Fibroblast of skin of left quadriceps (primary cell): ENCODE measurements at places on chromosomes 7 and 10.
A peak's percentile ranks its signal among the peaks of the same experiment; 100 is the strongest.

DNA sequence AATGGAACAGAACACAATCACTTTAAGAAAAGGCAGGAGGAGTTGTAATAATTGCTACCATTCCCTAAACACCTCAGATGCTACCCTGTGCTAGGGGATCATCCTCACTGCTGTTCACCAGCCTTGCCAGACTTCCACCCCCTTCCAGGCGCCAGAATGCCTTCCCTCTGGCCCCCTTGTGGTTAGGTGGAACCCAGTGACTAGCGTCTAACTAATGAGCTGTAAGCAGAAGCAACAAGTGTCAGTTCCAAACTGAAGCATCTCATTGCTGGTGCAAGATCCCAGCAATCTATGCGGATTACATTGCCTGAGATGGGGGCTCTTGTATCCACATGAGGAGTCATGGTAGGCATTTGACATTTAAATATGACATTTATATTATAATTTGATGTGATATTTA is 86.6 kb downstream of the FRMD4A start:
- DNase-seq, result no peak

DNA sequence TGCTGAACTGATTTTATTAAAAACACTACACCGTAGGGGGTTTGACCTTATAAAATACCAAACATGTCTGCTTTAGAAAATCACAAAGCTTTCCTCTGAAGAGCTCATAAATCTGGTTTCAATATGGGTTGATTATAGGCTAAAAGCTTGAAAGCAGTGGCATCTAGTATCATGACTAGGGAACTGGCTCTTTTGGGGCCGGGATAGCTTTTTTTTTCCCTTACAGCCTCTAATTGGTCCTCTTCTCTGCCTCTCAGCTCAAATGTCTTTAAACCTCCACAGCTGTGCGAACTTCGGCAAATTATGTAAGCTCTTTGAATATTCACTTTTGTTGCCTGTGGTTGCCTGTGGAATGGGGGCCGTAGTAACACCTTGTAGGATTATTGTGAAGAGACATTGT is 8.4 kb downstream of the BAMBI start:
- no peak for DNase-seq

GRCh38 chr7:1045069-1046063 is 1.0 kb downstream of the GPR146 start:
- DNase-seq, result no peak

DNA sequence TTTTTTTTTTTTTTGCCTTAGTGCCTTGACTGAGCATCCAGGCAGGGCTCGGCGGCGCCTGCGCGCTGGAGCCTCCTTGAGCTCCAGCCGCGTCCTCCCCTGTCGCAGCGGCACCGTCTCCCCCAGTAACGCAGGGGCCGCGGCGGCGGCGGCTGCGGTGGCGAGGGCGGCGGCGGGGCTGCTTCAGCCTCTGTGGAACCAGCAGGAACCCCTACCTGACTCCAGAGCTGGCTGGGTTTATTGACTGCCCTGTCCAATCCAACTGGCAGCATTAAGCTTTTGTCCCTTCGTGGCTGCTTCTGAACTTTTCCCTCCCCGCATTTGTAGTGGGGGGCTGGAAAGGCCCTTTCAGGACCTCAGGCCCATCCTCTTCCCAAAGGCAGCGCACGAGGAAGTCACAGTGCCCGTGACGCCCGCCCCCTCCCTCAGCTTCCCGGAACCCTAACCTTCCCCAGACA is at the start of gene GPR85:
TSS of gene GPR85 (minus strand) at position 397 of the 458 bp plus-strand sequence. CDS start 2,106 bp downstream, outside the sequence.
- peak; percentile 26 for DNase-seq

GRCh38 chr7:149879271-149879743 is 5.5 kb downstream of the ATP6V0E2 start:
- no peak for DNase-seq

GRCh38 chr7:83271212-83272099 is 108.8 kb upstream of the PCLO start:
- DNase-seq, result peak; percentile 7

GRCh38 chr7:80278737-80279136 is 144.1 kb downstream of the GNAI1 start:
- DNase-seq, result no peak

DNA sequence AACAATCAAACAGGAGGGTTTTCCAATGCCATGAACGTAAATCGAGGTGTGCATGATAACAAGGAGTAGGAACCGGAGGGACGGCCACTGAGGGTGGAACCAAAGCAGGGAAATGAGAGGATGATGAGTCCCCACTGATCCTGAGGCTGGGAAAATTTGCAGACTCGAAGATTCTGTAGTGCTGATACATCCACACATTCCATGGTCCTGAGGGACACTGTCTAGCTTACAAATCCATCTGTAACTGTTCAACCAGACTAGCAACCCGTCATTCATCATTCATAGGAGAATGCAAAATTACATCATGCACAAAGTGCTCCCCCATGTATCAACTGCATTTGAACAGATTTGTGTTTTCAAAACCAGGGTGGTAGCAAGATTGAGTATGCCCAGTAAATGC is 189.7 kb downstream of the PTPRN2 start:
- no peak for DNase-seq

- DNase-seq, result no peak
These were observed 296.1 kb downstream of the CDK14 start for GRCh38 chr7:90892213-90892612.

- no peak for DNase-seq
These were observed 44.7 kb downstream of the ELFN1 start for GRCh38 chr7:1714583-1715330.

DNA sequence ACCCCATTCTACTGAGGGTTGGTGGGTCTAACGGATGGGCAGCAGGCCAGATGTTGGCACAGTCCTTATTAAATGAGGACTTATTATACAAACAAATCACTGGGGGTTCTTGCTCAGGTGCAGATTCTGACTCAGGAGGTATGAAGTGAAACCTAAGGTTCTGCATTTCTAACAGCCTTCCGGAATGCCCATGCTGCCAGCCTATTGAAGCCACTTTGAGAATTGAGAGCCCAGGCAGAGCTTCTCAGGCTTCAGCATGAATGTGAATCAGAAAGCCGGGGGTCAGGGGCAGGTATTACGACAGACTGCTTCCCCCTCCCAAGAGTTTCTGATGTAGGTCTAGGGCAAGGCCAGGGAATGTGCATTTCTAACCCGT is 34.1 kb upstream of the NPFFR1 start:
- no peak for DNase-seq
